ENCODE measurements at places on chromosomes 12 and 14.

- no peak for DNase-seq
Observed at GRCh38 chr12:115957686-115958290, 319.7 kb downstream of the MED13L start.

DNA sequence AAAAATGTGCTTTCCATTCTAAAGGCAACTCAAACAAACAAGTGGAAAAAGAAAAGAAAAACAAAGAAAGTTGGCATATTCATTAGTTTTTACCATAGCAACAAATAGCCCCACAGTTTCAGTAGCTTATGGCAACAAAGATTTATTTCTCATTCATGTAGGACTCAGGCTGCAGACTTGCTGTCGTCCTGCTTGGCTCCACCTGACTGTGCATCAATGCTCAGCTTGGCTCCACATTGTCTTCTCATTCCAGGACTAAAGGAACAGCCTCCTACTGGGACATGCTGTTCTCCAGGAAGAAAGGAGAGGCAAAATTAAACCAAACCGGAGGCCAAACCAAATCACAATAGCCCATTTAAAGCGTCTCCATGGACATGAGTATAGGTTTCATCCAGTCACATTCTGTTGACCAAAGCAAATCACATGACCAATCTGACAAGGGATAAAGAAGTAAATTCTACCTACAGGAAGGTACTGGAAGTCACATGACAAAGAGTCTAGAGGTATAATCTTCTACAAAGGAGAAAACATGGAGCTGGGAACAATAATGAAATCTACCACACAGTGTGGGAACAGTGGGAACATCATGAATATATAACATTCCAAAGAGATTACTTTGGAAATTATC is 222.5 kb downstream of the PIK3C2G start:
- no peak for DNase-seq

DNA sequence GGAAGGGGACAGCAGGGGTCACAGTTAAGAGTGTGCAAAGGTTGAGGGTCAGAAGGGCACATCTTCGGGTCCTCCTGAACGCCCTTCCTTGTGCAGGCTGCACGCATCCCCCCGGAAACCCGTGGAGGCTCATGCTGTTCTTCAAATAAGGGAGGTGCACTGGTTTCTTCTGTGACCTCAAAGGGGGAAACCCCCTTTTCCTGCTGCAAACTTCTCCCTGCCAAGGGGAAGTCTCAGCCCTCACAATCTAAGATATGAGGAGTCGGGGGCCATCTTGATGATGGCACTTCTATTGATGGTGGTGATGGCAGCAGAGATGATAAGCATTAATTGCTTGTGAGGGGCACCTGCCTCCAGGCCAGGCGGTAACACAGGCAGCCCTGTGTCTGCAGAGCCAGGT is 40.0 kb downstream of the ISCA2 start:
- no peak for DNase-seq

DNA sequence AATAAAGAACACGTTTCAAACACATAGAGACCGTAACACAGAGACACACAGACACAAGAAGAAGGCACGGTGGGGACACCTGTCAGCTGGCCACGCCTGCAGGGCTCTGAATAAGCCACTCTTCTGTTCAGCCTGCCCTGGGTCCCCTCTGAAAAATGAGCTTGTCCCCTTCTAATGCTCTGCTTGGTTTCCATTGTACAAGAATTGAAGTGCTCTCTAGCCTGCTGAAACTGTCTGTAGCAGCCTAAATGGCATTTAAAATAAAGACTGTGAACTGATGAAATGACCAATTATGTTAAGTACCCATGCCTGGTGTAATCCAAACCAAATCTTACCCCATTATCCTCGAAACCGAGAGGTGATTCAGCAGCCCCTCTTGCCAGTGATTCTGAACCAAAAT is 139.8 kb downstream of the FOXN3 start:
- DNase-seq = no peak

- DNase-seq = no peak
Observed at GRCh38 chr12:90854136-90854689, 100.8 kb downstream of the CCER1 start.

GRCh38 chr12:202081-202731 is 11.8 kb downstream of the SLC6A12 start:
- no peak for DNase-seq

DNA sequence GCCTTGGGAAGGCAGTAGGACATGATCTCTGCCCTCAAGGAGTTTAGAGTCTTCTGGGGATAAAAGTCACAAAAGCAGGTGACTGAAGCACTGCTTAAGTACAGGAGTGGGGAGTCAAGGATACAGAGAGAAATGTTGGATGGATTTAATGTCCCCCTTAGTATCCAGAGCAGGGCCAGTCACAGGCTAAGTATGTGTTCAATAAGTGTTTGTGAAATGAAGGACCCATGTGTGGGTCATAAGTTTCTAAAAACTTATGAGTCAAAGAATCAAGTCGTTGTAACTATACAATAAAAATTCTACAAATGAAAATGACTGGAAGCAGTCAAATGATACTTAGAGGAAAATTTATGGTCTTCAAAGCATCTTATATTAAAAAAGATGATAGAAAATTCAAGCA is 25.1 kb downstream of the KRT80 start:
- no peak for DNase-seq

GRCh38 chr14:24181371-24182077 is 7.1 kb downstream of the IPO4 start:
- no peak for DNase-seq

DNA sequence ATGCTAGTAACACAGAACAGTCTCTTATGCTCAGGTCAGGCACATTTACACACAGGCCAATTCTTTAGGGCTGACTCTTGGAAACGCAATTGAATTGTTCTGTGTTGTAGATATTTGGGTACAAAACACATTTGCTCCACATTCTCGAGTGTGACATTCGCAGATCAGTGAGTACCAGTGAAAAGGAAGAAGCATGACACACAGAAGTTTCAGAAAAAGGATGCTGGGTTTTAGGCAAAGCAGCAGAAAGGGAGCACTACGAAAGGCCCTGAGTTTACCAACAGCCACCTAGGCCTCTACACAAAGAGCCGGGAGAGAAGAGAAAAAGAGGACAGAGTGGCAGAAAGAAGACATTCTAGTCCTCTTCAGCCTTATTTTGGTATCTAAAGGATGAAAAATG is 254.4 kb upstream of the BTG1 start:
- no peak for DNase-seq

DNA sequence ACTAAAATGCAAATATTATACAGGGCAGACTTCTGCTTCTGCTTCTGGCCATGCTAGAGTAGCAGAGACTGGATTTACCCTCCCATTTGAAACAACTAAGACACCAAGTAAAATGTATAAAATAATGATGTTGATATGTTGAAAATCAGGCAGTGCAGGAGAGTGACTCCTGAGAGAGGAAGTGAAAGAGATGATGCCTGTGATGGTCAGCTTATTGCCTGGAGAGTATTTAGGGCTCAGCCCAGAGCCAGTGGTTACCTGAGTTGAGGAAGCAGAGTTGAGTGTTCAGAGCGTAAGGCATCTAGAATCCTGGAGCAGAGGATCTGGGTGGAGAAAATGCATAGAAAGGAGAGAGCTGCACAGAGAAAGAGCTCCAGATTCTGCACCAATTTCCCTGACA is 131.8 kb upstream of the C14orf180 start:
- DNase-seq = no peak

DNA sequence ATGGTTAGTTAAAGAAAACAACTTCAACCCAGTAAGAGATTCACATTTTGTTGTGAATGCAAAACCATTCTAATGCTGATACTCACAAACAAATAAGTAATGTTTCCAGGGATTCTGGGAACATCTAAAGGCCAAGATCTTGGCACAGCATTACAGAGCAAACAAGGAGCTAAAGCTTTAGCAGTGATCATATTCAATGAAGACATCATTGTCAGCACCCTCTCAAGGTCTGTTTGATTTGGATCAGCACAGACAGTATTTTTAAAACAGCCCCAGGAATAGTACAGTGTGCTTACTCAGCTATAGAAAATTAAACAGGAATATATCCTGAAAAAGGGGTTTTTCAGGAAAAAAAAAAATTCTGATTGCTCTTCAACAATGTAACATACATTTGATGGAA is 71.4 kb downstream of the TMEM260 start:
- DNase-seq = no peak

DNA sequence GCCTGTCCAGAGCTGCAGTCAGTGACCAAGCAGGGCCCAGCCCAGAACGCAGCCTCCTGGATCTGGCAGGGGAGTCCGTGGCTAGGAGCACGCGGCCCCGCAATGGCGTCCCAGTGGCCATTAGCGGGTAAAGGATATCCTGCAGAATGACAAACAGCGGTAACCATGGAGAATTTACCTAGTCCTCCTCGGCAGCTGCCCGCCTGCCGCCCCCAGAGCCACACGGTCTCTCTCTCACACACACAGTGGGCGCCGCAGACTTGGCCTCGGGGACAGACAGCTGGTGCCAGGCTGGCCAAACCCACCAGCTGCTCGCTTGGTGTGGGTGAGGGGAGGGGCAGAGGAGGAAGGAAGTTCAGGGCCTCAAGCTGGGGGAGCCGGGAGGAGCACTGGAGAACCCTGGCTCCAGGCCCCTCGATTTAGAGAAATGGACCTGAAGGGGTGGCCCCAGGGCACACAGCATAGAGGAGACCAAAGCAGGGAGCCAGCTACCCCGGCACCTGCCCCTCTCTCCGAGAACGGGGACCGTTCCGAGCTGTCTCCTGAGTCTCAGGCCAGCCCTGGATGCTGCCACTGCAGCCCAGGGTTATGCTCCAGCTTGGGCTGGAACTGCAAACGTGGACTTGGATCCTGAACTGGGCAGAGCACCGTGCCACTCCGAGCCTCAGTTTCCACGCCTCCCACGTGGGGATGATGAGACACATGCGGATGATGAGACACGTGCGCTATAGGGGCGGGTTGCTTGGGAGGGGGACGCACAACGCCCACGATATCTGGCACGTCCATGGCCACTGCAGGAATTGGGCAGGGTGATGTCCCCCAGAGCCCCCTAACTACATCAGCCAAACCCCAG is 3.4 kb downstream of the CDK2AP1 start:
- peak; percentile 49 for DNase-seq

DNA sequence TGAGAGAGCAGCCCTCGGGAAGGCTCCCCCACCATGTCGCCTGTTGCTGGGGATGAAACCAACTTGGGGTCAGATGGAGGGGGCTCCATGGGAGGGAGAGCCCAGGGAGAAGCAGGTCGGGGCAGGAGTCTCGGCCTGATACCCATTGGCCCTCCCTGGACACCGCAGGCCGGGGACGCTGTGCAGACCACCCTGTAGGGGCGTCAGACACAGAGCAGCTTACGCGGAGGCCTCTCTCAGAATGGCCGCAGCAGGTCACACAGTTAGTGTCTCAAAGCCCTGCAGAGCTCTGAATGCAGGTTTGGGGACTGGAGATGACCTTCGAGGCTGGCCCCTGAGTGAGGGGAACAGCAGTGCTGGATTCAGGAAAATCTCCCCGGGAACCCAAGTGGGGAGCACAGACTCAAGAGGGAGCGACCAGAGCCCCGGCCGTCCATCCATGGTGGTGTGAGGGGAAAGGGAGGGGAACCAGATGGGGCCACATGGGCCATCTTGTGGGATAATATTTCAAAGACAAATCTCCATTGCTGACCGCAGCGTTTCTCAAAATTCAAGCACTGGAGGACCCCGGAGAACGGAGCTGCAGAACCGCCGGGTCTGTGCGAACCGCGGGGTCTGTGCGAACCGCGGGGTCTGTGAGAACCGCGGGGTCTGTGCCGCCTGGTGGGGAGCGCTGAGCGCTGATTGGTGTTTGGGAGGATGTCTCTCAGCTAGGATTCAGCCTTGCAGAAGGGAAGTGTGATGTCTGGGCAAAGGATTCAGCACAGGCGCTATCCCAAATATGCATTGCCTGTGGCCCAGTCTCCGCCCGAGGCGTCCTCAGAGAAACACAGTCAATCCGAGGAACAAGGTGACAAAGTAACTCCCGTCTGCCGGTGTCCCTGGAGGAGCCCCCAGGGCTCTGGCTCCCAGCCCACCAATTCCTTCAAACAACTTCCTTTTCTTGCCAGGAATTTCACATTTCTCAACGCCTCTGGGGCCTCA is 324.4 kb upstream of the RTL1 start:
- no peak for DNase-seq

DNA sequence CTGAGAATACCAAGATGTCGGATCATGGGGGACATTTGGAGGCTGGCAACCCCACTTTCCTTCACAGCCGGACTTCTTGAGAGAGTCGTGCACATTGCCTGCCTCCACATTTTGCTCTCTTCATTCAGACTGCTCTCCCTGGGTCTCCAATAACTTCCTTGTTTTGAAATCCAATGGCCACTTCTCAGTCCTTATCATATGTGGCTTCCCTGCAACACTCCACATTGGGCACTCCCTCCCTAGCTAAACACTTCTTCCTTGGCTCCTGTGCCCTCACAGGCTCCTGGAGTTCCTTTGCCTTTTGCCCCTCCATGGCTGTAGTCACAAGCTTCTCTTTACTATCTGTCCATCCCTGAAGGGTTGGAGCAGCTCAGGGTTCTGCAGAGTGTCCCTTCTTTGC is 30.1 kb downstream of the NPC2 start:
- DNase-seq = no peak

DNA sequence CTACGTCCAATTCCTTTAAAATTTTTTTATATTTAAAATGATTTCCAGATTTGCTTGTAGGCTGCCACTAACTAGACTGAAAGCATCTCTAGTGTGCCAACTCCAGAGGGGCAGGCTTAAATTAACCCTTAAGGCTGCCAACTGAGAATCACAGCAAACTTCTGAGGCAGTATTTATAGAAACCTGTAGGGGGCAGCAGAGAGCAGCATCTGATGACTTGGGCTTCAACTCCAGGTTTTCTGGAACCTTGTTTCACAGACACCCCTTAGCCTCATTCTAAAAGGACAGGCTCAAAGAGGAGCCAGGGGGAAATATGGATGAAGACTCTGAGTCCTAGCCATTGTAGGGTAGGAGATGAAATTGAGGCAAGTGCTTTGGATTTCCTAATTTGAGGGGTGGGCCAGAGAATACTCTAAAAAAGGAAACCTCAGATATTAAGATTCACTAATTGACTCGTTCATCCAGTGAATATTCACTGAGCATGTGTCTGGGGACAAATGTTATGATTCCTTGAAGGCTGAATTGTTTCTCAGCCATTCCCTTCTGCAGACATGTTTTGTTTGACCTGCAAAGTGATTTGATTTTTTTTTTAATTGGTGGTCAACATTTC is 63.3 kb upstream of the HSPB8 start:
- DNase-seq = no peak

DNA sequence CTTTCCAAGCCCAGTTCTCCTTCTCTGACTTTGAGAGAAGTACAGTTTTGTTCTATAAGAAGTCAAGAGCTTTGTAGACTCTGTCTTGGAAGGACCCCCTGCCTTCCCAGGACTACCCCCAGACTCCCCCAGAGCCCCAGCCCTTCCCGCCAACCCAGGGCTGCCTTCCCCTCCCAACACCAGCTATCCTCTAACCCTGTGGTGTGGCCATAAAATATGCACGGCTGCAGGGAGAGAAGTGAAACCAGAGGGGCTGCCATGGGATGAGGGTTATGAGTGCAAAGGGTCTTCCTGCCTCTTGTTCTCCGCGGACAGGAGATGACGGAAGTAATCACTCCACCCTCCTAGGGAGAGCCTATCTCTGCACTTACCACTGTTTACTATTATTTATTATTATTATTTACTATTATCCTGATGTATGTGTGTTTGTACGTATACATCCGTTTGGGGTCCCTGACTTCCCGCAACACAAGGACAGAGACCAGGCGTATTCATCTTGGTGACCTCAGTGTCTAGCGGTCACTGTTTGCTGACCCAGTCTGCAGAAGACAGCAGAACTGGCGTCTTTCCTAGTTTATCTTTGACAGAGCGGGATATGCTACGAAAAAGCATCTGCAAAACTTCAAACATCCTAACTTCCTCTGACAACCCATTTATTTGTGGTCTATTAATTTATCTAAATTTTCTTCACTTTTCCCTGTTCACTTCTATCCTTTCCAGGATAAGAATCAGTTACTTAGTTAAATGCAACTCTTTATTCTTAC is 3.5 kb upstream of the SCNN1A start:
- DNase-seq = no peak

Measured in caudate nucleus (tissue), 63 donors.